Hematopoietic multipotent progenitor cell treated with erythropoietin and hydrocortisone succinate and interleukin-3 and kit ligand, for 17 days (in vitro differentiated cells): ENCODE measurements at places on chromosomes 7 and 10.

- no peak for DNase-seq
Measured at GRCh38 chr10:54983255-54983654, 182.2 kb upstream of the PCDH15 start.

DNA sequence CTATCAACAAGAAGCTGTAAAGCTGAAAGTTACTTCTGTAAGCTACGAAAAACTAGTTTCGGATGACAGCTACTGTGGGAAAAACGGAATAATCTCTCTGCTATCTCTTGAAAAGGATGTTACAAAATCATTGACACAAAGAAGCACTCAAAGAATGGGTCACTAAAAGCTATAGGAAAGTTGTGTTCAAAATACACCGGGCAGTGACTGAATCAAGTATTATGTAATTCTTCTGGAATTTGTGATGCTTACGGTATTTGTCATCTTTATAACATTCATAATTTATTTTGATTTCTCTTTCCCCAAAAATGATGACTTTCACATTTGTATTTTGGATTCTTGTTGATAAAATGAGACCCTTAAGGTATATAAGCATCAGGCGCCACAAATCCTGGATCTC, 112.1 kb upstream of the KLF6 start:
- DNase-seq: no peak

GRCh38 chr10:107657851-107658250, 493.3 kb upstream of the SORCS1 start:
- DNase-seq: no peak

DNA sequence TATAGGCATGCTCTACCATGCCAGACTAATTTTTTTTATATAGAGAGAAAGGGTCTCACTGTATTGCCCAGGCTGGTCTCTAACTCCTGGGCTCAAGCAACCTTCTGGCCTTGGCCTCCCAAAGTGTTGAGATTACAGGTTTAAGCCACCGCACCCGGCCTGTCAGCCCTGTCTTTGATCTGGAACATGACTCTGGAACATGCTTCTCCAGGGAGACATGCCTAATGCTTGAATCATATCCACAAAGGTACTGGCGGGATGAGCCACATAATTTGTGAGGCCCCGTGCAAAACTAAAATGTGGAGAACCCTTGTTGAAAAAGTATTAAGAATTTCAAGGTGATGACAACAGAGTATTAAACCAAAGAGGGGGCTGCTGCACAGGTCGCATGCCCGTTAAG, 282.8 kb downstream of the ARHGAP12 start:
- no peak for DNase-seq

- no peak for DNase-seq
Measured at GRCh38 chr7:150830937-150831336, 21.4 kb upstream of the AOC1 start.

GRCh38 chr7:148959726-148960125, 68.6 kb downstream of the PDIA4 start:
- no peak for DNase-seq

GRCh38 chr10:108005627-108006026, 841.1 kb upstream of the SORCS1 start:
- DNase-seq: no peak

GRCh38 chr7:66921918-66922486, 977 bp downstream of the TMEM248 start:
- no peak for DNase-seq

DNA sequence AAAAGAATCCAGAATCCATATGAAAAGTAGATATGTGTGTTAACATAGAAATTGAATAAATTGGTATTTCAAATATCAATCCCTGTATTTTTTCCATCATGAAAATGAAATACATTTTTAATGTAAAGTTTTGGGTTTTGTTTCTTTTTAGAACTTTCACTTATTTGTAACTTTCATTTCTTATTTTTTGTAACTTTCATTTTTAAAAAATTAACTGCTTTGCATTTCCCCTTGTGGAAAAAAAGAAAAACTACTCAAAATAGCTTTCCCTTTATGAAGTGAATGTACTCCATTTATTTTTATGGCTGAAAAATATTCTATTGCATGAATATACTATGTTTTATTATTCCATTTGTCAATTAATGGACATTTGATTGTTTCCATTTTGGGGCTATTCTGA, 75.6 kb upstream of the SMNDC1 start:
- DNase-seq: no peak

- no peak for DNase-seq
Measured at GRCh38 chr7:27243340-27244163, 950 bp downstream of the EVX1 start.

GRCh38 chr10:4663162-4663992, 162.6 kb upstream of the AKR1E2 start:
- DNase-seq: peak; percentile 57

- DNase-seq: no peak
Measured at GRCh38 chr10:123139165-123139520, 3.4 kb downstream of the HMX3 start.

GRCh38 chr7:129780257-129780973, 168.9 kb downstream of the NRF1 start:
- peak; percentile 42 for DNase-seq

- DNase-seq: no peak
Measured at GRCh38 chr7:24073651-24074420, 210.2 kb upstream of the NPY start.

- DNase-seq: no peak
Measured at GRCh38 chr10:88442716-88443115, 140.4 kb downstream of the RNLS start.

GRCh38 chr10:124293616-124294449, 124.9 kb downstream of the OAT start:
- DNase-seq: no peak

DNA sequence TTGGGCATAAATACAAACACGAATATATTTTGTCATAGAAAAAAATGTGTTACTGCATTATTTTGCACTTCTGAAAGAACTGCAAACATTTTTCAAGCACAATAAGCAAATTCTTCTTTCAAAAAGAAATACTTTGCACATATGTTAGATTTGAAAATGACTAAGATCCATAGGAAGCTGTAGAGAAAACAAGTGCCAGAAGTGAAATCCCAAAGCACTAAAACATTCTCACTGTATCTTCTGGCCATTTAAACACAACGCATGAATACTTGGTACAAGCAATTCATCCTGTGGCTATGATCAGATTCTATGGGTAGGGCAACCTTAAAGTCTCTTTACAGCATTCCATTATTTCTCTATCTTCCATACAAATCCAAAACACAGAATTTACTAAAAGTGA, 225.4 kb upstream of the IMMP2L start:
- DNase-seq: no peak

- DNase-seq: no peak
Measured at GRCh38 chr7:17305387-17306171, 7.1 kb downstream of the AHR start.

- no peak for DNase-seq
Measured at GRCh38 chr7:91079487-91079886, 184.7 kb upstream of the FZD1 start.
